HCT116 (cell line): ENCODE measurements at places on chromosomes 12 and 14.

DNA sequence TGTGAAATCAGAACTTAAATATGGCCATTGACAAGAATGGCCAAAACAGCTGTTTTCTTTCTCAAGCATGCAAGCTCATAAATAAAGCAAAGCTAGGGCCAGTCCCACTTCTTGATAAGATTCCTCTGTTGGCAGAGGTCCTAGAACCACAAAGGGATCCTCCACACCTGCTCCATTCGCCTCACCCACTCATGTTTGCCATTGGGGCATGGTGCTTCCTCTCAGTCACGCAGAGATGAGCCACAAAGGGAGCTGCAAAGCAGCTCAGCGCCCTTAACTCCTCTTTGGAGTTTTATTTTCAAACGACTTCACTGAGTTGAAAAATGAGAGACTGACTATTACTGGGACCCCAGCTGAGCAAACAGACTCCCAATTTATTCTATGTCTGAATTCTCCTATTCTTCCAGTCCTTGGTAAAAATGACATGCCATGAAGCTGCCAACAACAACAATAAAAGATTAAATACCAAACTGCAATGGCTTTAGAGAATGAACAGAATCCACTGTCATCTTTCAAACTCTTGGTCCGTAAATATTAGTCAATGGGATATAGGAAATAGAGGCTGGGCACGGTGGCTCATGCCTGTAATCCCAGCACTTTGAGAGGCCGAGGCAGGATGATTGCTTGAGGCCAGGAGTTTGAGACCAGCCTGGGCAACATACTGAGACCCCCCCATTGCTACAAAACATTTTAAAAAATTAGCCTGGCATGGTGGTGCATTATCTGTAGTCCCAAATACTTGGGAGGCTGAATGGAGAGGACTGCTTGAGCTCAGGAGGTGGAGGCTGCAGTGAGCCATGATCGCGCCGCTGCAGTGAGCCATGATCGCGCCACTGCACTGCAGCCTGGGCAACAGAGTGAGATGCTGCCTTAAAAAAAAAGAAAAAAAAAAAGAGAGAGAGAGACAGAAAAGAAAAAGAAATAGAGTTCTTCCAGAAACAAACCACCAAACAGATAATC, 16.4 kb downstream of the MANSC1 start:
- H3K4me1 ChIP-seq = no peaks in the 10 kb centered on the region
- H3K4me3 ChIP-seq = no peak overlapping the region
- DNase-seq = no peak
- H3K27ac ChIP-seq = no peak overlapping the region
- H3K36me3 ChIP-seq = no peaks in the 10 kb centered on the region
- no peaks in the 10 kb centered on the region for H3K27me3 ChIP-seq

GRCh38 chr14:104741803-104742251, 11.1 kb upstream of the SIVA1 start:
- H3K36me3 ChIP-seq = no peaks in the 10 kb centered on the region
- no peak overlapping the region for H3K4me3 ChIP-seq
- H3K27me3 ChIP-seq = no peaks in the 10 kb centered on the region
- no peaks in the 10 kb centered on the region for H3K4me1 ChIP-seq

- no peaks in the 10 kb centered on the region for H3K4me1 ChIP-seq
- no peaks in the 10 kb centered on the region for H3K36me3 ChIP-seq
- no peak overlapping the region for H3K27ac ChIP-seq
- no peaks in the 10 kb centered on the region for H3K27me3 ChIP-seq
- H3K4me3 ChIP-seq = no peak overlapping the region
- DNase-seq = no peak
These were observed 1071.2 kb upstream of the SEL1L start for GRCh38 chr14:82604819-82605218.

- no peak overlapping the region for H3K27ac ChIP-seq
- H3K36me3 ChIP-seq = no peaks in the 10 kb centered on the region
- DNase-seq = no peak
- H3K4me3 ChIP-seq = no peak overlapping the region
These were observed 345.8 kb downstream of the RPS29 start for GRCh38 chr14:49240383-49240782.

DNA sequence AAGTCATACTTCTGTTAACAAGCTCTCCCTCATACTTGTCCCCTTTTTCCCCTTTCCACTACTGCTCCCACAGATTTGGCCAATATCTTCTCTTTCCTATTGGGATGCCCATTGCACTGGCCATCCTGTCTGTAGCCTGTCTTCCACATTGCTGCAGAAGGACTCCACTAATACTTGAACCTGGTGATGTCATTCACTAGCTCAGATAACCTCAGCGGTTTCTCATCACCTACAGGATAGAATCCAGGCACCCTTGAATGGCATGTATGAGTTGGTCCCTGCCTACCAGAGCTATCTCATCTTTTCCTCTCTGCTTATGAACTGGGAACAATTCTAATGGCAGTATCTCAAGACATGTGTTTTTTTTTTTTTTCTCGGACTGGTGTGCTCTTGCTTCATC, 84.6 kb downstream of the PTPRR start:
- no peak overlapping the region for H3K27ac ChIP-seq
- H3K27me3 ChIP-seq = no peaks in the 10 kb centered on the region
- no peak for DNase-seq
- peaks cover 5% of the 10 kb centered on the region; the same call in 1 of the 2 replicates for H3K4me1 ChIP-seq

DNA sequence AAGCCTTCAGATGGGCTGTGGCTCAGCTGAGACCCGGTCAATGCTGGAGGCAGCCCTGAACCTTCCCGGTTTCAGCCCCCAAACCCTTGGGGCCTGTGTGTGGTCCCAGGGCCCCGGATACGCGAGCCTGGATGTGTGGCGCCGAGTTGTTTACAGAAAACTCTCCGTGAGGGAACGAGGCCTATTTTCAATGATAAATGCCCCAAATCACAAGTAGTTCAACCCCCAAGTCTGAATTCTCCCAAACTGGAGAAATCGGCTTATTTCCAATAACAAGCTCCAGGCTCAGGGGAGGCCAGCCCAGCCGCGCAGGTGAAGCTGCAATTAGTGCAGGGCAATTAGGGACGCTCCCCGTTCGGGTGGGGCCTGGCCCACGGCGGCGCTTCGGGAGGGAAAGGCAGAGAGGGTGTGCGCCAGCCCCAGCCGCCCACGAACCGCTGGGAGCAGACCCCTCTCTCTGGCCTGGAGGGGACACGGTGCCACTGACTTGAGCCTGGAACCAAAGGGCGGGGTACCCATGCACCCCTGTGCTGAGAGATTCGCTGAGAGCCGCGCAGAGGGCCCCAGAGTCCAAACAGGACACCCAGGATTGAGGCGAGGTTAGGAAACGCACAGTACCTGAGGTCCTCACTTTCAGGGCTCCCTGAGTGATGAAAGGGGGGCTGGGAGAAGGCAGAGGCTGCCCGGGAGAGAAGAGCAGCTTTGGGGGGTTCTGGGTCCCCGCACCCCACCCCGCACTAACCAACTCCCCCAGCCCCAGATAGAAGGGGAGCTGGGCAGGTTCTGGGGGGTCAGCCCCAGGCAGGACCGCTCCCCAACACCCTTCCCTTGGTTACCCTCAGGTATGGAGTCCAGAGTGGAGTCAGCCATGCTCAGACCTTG, 14.2 kb upstream of the ANKRD9 start:
- H3K4me3 ChIP-seq = peak overlapping the region; percentile 16; the same call in 1 of the 2 replicates
- H3K27ac ChIP-seq = peak overlapping the region; percentile 30; the same call in 1 of the 2 replicates
- no peak for DNase-seq

DNA sequence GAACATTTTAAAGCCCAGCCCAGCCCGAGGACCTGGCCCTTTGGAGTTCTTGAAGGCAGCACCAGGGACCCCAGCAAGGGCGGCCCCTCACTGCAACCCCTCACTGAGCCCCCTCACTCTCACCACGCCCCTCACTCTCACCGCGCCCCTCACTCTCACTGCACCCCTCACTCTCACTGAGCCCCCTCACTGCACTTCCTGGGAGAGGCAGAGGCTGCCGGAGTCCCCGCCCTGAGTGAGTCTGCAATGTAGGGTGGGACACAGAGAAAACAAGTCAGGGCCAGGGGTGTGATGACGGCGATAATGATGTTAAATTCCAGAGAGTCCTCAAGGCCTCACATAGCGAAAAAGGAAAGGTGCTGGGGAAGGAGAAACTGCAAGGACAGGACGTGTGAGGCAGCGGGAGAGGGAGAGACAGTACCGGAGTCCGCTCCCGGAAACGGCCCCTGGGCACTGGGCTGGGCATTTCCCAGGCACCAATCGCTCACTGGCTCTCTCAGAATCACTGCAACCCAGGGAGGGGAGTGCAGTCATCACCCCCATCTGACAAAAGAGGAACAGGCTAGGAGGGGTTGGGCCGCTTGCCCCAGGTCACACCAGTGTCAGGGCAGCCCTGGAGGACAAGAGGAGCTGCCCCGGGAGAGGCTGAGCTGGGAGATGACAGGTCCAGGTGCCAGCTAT, 24.9 kb downstream of the CCDC88C start:
- H3K36me3 ChIP-seq = no peaks in the 10 kb centered on the region
- no peak for DNase-seq
- H3K27ac ChIP-seq = no peak overlapping the region
- no peak overlapping the region for H3K4me3 ChIP-seq

DNA sequence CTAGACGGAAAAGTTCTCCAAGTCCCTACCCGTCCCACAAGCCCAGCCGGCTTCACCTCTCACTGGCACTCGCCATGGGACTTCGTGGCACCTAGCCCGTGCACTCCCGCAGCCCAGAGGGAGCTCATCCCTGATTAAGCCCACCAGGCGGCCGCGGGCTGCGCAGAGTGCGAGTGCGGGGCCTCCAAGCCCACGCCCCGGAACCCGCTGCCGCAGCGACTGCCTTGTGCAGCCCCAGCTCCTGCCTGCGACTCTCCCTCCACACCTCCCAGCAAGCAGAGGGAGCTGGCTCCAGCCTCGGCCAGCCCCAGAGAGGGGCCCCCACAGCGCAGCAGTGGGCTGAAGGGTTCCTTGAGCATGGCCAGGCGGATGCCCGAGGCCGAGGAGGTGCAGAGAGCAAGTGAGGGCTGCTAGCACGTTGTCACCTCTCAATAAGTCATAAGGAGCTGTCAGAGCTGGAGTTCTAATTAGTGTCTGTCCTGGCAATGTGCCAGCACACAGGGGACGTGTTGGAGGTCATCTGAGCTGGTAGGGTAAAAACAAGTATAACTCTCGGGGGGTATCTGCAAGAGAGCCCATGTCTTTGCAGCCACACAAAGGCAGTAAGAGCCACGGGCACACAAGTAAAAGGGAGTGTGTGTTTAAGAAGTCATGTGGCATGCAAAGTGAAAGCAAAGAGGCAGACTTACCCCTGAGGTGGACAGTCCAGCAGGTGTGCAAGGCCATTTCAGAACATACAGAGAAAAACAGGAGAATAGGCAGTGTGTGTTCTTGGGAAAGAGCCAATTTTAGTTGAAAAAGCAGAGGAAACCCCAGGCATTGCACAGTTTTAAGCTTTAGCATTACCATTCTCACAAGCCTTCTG, 27.1 kb upstream of the TMTC2 start:
- no peaks in the 10 kb centered on the region for H3K4me1 ChIP-seq
- no peak for DNase-seq
- no peak overlapping the region for H3K4me3 ChIP-seq
- H3K27ac ChIP-seq = no peak overlapping the region

DNA sequence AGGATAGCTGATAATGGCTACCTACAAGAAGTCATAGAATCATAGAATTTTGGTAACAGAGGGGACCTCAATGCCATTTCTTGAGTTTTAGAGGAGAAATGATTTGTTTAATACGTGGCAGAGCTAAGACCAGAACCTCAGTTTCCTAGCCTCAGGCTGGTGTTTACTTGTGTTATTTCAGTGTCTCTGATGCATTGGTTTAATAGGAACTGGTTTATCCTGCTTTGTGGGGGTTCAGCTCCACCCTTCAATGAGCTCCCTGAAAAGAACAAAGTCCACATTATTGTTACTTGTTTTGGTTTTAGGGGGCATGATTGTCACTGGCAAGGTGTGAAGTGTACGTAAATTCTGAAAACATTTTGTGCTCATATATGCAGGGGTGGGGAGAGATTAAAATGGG, 55.4 kb downstream of the AKAP6 start:
- H3K27ac ChIP-seq = no peak overlapping the region
- no peak for DNase-seq
- no peaks in the 10 kb centered on the region for H3K36me3 ChIP-seq
- no peak overlapping the region for H3K4me3 ChIP-seq
- H3K4me1 ChIP-seq = no peaks in the 10 kb centered on the region

DNA sequence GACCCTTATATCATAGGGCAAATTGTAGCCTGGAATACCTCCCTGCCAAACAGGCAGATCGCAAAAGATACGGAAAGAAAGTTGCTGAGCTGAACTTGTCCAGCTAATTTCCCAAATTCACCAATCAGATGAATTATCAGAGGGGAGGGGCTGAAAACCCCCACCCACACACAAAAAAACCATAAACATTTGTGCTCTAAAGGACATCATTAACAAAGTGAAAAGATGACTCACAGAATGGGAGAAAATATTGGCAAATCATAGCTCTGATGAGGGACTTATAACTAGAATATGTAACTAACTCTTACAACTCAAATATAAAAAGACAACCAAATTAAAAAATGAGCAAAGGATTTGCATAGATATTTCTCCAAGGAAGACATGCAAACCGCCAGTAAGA, 36.3 kb downstream of the PTHLH start:
- DNase-seq = no peak
- no peaks in the 10 kb centered on the region for H3K27me3 ChIP-seq
- H3K27ac ChIP-seq = no peak overlapping the region
- H3K4me3 ChIP-seq = no peak overlapping the region
- no peaks in the 10 kb centered on the region for H3K36me3 ChIP-seq
- H3K4me1 ChIP-seq = no peaks in the 10 kb centered on the region

- no peaks in the 10 kb centered on the region for H3K27me3 ChIP-seq
- H3K4me3 ChIP-seq = peak overlapping the region; percentile 55
- H3K36me3 ChIP-seq = no peaks in the 10 kb centered on the region
- no peak for DNase-seq
These were observed 11.5 kb upstream of the LGMN start for GRCh38 chr14:92759679-92760523.

DNA sequence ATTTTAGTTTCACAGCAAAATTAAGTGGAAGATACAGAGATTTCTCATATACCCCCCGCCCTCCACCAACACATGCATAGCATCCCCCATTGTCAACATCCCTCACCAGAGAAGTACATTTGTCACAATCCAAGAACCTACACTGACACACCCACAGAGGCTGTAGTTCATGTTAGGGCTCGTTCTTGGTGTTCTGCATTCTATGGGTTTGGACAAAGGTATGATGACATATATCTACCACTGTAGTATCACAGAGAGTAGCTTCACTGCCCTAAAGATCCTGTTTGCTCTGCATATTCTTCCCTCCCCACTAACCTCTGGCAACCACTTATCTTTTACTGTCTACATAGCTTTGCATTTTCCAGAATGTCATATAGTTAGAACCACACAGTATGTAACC, 444.6 kb upstream of the DCN start:
- H3K4me3 ChIP-seq = no peak overlapping the region
- no peaks in the 10 kb centered on the region for H3K4me1 ChIP-seq
- no peak for DNase-seq
